Foreskin melanocyte (primary cell): ENCODE measurements at places on chromosomes 5 and 9.

- no peak for DNase-seq
Observed at GRCh38 chr5:143166661-143167420, 236.6 kb downstream of the NR3C1 start.

DNA sequence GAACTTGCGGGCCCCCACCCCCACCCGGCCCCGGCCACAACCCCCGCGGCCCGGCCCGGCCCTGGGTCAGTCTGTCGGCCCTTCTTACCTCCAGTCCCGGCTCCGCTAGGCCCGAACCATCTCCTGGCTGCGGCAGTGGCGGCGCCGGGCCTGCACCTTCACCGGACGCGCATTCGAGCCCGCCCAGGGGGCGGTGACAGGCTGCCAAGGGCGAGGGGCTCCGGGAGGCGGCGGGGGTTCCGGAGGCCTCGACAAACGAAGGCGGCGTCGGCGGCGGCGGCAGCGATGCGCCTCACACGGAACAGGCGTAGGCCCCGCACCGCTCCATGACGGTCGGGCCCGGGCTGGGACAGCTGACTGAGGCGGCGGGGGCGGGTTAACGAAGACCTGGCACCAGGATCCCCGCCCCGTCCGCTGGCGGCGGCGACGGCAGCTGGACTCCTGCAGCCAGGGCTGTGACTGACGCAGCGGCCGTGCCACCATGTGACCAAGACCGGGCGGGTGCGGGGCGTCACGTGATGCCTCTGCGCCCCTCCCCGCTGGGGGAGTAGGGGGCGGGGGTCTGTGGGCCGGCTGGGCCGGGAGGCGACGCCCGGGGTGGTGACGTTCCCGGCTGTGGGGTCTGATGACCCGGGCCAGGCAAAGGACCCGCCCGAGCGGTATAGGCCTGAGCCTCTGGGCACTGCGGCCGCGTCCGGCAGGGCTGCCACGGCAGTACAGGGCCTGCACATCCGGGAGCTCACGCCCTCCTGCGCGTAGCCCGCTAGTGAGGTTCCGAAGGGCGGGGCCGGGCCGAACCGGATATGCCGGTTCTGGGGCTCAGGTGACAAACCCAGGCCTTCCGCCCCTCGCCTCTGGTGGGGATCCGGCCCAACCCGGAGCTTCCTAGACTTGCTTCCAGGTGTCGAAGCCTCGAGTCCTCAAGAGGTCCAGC, at the start of gene AFF4:
Gene AFF4 (minus strand): TSS at position 464 of the 934 bp plus-strand sequence. CDS start 26,445 bp downstream, outside the sequence.
- DNase-seq: peak; percentile 93

GRCh38 chr5:17221843-17222636, 4.6 kb downstream of the BASP1 start:
- no peak for DNase-seq

- DNase-seq: no peak
Observed at GRCh38 chr9:15357050-15357653, 50.1 kb upstream of the TTC39B start.

- no peak for DNase-seq
Observed at GRCh38 chr9:132048201-132048600, 31.5 kb downstream of the MED27 start.

- no peak for DNase-seq
Observed at GRCh38 chr9:97853844-97854695, 1.0 kb downstream of the FOXE1 start.

- DNase-seq: no peak
Observed at GRCh38 chr9:37947977-37948376, 44.0 kb upstream of the SLC25A51 start.

GRCh38 chr9:20526500-20527319, 95.6 kb downstream of the MLLT3 start:
- no peak for DNase-seq

DNA sequence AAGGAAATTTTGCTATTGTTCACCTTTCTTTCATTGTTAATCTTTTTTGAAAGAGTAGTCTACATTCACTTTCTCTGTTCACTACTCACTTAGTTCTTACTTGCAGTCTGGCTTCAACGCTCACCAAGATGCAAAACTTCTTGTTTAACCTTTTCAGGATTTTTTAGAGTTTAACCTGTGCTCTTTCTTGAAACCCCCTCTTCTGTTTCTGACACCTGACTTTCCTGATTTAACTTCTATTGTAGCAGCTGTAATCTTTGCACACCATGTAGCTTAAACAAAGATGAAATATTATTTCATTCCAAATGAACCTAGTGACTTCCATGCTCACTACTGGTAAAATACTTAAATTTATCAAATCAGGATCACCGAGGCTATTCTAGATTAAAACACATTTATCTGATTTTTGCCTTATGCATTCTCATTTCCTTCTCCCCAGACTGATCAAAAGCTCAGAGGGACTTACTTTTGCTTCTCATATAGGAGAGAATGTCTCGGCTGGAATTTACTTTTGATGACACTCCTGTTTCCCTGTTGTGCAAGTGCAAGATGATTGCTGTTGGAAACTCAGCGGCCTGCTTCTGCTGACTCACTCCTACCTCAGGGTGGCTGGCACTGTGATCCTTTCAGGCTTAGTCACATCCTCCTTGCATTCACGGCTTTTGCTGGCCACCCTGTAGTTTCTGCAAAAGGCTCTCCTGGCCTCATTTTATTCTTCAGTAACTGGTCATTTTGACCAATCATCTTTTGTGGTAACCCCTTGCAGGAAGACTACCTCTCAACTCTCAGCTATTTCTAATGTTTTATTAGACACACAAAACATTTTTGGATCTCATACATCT, 109.3 kb upstream of the IFNE start:
- peak; percentile 67 for DNase-seq

DNA sequence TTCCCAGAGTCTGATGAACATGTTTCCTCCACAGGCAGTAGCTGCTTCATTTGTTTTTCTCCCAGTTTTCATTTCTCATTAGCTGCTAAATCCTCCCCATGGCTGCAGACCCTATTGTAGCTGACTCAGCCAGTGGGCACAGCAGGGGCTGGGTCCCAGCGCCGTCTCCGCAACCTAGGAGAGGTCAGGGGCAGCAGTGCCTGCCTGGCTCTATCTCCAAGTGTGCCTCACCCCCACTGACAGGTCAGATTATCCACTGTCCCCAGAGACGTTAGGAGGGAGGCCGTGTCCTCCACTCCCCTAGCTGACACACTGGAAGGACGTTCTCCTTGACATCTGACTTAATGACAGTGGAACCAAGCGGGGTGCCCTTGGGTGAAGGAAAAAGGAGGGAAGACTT, 31.1 kb downstream of the KCNIP1 start:
- DNase-seq: no peak

DNA sequence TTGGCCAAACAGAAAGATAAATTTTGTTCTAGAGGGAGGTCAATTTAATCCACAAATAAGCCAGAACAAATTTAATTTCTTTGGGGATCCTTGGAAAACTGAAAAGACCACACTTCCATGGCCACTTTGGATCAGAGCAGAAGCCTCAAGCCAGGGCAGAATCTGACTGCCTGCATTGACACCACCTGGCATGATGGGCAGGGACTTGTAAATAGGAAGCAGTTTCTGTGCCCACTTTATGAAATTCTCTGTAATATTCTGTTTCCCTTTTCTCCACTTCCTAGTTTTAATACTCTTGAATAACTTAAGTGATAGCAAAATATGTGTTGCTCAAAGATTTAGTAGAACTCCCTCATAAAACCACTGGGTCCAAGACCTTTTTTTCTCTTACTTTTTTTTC, 6.7 kb upstream of the TMEM252 start:
- DNase-seq: no peak

- DNase-seq: no peak
Observed at GRCh38 chr5:133015466-133015865, 10.9 kb downstream of the ZCCHC10 start.

DNA sequence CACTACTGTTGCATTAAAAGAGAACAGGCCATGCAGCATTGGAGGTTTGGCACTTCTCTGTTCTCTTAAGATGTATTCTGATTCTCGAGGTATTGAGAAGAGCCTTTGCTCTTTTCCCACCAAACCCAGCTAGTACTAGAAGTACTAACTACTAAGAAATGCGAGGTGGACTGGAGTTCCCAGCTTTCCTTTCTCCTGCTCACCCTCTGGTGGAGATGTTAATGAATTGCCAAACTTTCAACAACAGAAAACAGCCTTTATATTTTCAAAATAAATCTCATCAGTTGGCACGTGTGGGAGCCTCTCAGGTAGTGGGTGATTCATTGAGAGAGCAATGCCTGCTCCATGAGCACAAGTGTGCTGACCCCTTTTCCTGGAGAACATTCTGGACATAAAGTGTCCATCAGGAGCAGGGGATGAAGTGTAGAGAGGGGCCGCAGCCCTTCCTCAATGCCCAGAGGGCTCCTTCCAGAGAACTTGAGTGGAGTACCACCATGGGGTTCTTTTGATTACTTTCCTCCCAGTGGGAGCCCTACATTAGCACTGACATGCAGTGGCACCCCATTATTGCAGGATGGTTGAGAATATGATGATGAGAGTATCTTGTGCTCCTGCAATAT, 45.7 kb downstream of the TMEM174 start:
- DNase-seq: no peak

DNA sequence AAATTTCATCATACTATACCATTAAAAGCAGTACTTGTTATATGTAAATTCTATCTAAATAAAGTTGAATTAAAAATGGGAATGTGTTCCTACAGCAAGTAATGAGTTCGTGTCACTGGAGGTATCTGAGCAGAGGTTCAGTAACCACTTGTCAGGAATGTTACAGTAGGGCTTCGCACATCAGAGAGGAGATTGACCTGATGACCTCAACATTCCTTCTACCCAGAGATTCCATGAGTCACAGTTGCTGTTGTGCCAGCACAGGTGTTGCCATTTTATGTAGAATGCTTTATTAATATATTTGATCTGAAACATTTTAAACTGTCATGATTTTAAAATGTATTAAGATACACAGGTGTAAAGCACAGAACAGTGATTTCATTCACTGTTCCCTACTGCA, 60.3 kb downstream of the STX17 start:
- no peak for DNase-seq

GRCh38 chr9:27719711-27720110, 146.4 kb upstream of the C9orf72 start:
- no peak for DNase-seq

GRCh38 chr5:148145916-148146315, 22.4 kb upstream of the SPINK14 start:
- peak; percentile 45 for DNase-seq

GRCh38 chr9:101323129-101323528, 61.7 kb downstream of the BAAT start:
- no peak for DNase-seq

GRCh38 chr5:44002381-44002901, 386.8 kb downstream of the FGF10 start:
- DNase-seq: no peak

DNA sequence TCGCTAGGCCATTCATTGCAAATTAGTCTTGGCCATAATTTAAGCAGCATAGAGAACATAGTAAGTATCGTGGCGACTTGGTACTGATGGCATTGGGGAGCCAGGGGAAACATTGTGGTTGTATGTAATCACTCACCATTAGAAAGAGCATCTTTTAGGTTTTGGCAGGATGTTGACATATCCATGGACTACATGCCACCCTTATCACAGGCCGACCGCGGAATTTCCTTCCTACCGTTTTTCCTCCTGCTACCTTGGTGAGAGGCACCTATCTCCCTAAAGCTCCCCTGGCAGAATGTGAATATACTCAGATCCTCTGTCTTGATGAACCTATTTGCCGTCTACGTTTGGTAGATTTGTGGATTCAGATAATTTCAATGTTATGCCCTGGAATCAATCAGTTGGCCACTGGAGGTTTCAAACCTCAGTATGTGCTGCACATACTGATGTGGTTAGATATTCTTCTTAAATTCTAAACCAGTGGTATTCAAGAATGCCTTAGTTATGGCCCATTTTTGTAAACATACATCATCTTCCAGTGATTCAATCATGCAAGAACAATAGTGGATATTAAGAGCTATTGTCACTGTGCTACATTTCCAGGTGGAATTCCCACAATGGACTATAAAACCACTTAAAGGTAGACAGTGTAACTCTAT, 271.0 kb upstream of the HAPLN1 start:
- no peak for DNase-seq

- no peak for DNase-seq
Observed at GRCh38 chr9:19420877-19421276, 12.1 kb downstream of the ACER2 start.

DNA sequence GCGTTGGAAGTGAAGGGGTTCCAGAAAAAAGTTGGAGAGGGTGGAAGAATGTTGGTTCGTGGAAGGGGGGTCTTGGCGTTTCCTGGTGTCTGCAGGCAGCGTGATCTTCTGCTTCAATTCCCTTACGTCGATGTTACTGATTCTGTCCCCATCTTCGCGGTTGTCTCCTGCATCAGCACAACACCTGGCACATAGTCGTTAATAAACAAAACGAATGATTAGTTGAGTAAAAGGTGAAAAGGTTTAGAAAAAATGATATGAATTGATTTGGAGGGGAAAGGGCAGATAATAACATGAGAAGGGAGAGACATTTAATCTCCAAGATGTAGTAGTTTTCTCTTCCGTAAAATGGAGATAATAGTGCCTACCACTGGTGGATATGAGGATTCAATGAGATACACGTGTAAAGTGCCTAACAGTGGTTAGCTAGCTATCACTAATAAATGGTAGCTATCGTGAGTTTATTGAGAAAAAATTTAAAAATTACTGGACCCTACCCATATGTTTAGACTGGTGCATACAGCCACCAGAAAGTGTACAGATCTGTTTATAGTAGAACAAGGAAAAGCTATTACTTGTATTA, 556 bp downstream of the MTREX start:
- peak; percentile 29 for DNase-seq

DNA sequence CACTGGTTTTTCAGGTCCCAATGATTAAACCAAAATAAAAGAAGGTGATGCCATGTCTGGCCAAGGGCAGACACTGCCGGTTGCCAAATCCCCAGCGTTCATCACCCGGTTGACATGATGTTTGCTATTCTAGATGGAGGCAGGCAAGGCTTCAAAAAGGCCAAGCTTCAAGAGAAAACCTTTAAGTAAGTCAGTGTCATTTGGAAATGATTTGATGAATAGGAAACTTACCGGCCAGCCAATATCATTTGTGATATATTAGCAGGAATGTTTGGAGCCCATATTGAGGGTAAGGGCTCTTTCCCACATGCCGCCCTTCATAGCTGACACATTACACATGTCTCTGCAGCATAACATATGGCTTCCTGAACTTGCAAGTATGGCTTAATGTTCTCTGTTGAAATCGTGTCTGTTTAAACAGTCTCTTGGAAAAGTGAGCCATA, 89.5 kb upstream of the TTC23L start:
- no peak for DNase-seq
